Mesenchymal stem cell (in vitro differentiated cells and primary cell): ENCODE measurements at places on chromosomes 12 and 14.
A peak's percentile ranks its signal among the peaks of the same experiment; 100 is the strongest.

- DNase-seq, result no peak
These were observed 38.7 kb downstream of the P2RX4 start for GRCh38 chr12:121248622-121249021.

GRCh38 chr14:85295318-85295717, 234.6 kb upstream of the FLRT2 start:
- no peak for DNase-seq

DNA sequence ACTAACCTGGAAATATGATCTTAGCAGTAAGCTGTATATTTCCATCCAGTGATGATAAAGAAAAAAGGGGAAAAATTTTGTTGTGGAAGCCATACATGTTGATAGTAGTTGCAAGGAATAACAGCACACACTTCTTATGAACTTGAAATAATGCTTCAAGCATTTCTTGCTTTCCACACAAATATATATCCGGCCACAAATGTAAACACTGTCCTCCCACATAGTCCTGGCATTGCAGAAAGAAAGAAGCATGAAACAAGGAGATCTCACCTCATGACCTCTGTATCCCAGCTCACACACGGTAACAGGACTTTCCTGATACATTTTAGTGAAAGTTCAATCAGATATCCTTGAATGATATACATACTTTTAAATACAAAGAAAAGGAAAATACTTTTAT, 56.0 kb downstream of the LLPH start:
- peak; percentile 68 for DNase-seq

DNA sequence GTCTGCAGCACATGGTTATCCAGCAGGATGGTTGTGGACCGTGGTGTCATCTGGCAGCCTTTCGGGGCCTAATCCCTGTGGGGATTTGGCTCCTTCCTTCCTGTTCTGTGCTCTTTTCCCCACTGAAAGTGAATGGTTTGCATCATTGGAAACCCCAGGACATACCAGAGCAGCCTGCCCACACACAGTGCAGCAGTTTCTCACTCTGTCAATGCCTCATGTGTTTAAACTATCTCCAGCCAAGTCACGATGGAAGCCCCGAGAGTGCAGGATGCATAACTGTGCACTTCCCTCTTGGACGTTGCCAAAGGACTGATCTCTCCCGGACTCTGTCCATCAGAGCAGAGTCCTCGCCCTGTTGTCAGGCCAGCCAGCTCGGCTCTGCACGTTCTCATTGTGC, 29.0 kb upstream of the AMN start:
- peak; percentile 97 for DNase-seq

DNA sequence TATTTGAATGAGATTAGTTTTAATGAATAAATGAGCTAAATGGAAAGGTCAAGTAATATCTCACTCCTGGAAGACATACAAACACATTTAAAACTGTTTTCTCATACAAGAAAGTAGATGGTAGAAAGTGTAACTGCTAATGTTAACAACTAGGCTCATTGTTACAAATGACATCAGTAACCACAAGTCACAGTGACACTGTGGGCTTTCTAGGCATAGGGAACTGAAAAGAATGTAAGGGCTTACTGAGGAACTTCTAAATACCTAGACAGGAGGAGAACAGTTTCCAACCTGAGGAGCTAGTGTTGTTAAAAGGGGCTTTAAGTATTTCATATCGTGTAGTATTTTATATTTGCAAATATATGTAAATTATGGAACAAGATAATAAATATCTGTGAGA, 17.5 kb upstream of the ERGIC2 start:
- no peak for DNase-seq

GRCh38 chr12:62288328-62288727, 28.1 kb downstream of the USP15 start:
- DNase-seq, result no peak

GRCh38 chr12:64170024-64170423, 52.1 kb downstream of the KICS2 start:
- DNase-seq, result no peak

DNA sequence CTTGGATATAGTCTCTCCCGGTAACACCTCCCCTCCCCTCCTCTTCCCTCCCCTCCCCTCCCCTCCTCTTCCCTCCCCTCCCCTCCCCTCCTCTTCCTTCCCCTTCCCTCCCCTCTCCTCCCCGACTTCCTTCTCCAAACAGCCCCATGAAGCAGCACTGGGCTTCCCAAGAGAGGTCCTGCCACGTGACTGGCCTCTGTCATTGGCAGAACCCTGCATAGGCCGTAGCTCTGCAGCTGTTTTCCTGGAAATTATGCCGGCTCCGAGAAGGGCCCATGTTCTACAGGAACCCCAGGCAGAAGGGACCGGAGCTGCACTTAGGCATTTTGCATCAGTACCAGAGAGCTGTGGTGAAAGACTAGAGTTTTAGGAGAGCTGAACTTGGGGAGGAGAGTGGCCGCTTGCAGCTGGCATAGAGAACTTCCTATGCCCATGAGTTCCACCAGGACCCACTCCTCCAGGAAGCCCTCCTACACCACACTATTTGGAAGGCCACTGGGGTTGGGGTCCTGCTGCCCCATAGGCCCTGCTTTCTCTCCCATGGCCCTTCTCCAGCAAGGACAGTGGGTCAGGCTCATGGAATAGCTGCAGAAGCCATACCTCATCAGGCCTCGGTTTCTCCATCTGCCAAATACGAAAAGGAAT, 5.1 kb upstream of the TNFAIP2 start:
- peak; percentile 44 for DNase-seq

- DNase-seq, result no peak
These were observed 907.5 kb upstream of the ATXN7L3B start for GRCh38 chr12:73629893-73630831.

- no peak for DNase-seq
These were observed 11.7 kb downstream of the CCDC88C start for GRCh38 chr14:91405724-91406435.

DNA sequence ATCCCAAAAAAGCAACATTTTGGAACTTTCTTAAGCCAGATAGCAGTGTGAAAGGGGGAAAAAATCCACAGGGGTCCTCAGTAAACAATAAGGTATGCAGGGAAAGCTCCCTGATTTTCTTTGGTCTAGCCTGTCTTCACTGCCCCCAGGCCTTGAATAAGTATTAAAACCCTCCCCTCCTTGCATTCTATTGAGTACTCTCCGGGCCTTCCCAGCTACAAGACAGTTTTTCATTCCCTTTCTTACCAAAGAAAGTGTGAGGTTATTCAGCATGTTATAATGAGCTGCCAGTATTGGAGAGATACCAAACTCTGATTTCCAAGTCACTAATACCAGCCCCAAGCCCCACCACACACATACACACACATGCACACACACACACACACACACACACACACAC, 59.8 kb upstream of the KIF21A start:
- DNase-seq, result no peak
